ENCODE measurements at places on chromosomes 12 and 14.

- no peak for DNase-seq
Observed at GRCh38 chr12:89710873-89711750, 2.5 kb upstream of the ATP2B1 start.

DNA sequence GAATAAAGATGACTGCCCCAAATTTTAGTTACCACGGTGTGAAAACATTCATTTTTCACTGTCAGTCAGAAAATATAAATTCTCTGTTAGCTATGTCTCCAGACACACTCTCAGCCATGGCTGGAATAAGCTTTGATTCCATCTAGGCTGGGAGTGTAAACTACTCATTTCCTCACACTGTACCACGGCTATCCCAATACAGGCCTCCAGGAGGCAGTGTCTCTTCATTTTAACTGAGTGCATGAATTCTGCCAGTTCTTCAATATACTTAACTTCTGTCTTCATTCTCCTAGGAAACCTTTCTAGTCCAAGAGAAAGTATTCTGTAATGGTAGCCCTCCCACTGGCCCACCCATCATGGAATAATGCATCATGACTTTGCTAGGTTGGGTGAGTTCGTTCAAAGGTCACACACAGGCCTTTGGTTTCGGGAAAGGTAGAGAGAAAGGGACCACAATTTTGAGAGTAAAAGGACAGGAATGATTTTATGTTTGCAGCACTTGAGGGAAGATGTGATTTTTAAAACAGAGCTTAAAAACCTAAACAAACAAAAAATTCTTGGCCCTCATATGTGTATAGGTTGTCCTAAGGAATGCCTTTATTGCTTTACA is 381.1 kb downstream of the SEC23A start:
- DNase-seq = no peak

DNA sequence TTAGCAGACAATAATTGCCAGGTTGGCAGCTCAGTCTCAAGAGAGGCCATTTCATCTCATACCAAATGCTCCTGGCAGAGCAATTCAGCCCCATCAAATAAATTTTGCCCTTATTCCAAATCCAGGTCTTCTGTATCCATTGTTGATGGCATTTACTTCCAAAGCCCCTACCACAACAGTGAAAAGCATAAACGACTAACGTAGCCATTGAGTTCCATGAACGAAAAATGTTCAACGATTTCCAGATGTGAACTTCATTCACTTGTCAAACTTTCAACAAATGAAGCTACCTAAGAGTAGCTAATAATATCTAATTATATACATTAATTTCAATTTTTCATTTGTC is 3.0 kb upstream of the GCN1 start:
- no peak for DNase-seq

DNA sequence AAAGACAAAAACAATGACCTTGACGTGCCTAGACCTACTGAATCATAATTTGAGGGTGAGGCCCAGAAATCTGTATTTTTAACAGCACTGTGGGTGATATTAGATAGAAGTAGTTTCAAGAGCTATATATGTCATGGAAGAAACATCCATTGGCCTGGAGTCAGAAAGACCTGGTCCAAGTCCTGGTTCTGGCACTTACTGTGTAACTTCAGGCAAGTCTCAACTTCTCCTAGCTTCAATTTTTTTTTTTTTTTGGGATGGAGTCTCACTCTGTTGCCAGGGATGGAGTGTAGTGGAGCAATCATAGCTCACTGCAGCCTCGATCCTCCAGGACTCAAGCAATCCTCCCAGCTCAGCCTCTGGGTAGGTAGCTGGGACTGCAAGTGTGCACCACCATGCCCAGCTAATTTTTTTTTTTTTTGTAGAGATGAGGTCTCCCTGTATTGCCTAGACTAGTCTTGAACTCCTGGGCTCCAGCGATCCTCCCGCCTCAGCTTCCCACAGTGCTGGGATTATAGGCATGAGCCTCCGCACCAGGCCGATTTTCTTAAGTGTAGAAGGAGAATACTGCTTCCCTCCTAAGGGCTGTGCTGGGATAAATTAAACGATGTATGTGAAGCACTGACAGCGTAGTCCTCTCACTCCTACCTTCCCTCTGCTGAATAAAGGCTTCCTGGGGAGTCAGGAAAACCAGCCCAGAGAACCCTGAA is 14.3 kb upstream of the GPX2 start:
- no peak for DNase-seq

- DNase-seq = no peak
Observed at GRCh38 chr12:3999904-4000303, 126.7 kb upstream of the PARP11 start.

GRCh38 chr14:60658909-60659585 is 9.8 kb upstream of the SIX1 start:
- no peak for DNase-seq

DNA sequence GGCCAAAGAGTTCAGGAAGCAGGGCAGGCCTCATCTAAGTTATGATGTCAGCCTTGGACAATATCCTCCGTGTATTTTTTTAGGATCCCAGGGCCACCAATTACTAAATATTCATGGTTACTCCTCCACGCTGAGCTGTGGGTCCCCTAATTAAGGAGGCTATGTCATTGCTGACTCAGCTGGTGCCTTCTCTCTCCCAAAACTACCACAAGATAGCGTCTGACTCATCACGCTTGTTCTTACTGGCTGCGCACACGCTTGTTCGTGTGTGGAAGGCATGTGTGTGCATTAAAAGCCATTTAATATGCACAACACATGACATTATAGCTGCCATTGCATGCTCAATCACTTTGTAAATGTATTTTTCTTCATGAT is 78.3 kb downstream of the GSC start:
- DNase-seq = no peak

GRCh38 chr14:27727251-27727770 is 1039.3 kb upstream of the FOXG1 start:
- no peak for DNase-seq

DNA sequence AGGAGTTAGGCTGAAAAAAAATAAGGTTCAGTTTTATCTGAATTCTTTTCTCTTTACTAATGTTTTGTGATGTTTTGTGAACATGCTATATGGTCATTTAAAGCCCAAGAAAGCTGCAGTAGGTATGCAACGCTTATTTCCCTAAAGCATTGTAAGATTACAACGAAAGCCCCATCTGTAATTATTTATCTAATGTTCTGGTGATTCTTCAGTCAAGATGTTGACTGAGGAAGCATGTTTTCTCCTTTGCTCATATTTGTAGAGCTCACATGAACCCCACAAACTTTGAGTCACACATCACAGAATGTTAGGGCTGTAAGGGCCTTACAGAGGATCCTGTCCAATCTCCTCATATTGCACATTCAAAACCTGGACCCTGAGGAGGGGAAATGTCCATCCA is 3.2 kb upstream of the TUBA1C start:
- no peak for DNase-seq

GRCh38 chr14:32808644-32809043 is 130.0 kb upstream of the NPAS3 start:
- DNase-seq = no peak

DNA sequence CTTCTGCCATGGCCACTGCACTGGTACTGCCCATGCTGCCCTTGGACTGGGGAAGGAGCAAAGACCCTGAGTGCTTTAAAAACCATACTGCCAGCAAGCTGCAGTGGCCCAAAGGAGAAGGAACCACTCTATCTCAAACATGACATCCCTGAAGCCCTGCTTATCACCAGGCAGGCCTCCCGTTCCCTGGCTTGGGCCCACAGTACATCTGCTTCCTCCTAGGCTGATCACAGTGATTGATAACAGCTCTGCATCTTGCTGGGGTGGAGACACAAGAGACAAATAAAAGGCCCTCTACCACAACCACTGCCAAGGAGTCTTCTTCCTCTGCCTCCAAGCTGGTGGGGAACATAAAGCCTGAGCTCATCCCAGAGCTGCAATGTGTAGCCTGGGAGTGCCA is 567.5 kb downstream of the TRHDE start:
- DNase-seq = no peak

DNA sequence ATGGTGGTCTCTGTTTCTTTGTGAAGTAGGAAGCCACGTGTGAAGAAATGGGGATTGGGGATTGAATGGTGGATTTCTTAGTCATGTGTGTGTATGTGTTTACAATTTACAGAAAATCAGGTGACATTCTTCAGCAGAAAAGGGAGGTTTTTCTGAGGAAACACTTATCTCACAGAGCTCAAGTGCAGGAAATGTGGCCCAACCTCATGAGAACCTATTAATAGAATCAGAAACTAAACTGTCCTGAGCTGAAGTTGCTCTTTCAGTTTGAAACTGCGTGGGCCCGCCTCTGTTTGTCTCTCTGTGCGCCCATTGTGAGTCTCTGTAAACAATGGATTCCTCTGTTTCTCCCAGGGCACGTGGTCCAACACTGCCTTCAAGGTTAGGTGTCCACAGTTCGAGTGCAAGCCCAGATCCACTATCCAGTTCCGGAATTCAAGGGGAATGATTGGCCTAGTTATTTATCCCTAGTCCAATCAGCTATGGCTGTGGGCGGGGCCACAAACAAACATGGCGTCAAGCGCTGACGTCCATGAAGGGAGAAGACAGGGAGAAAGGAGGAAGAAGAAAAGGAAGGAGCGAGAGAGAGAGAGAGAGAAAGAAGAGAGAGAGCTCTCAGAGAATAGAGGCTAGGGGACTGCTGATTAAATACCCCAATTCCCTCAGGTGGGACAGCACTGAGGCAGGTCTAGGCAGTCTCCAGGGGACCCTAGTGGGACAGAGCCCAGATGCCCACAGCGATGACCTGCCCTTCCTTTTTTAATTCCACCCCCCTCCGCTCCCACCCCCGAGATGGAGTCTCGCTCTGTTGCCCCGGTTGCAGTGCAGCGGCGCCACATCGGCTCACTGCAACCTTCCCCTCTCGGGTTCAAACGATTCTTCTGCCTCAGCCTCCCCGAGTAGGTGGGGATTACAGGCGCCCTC is 31.4 kb upstream of the C12orf76 start:
- DNase-seq = no peak

DNA sequence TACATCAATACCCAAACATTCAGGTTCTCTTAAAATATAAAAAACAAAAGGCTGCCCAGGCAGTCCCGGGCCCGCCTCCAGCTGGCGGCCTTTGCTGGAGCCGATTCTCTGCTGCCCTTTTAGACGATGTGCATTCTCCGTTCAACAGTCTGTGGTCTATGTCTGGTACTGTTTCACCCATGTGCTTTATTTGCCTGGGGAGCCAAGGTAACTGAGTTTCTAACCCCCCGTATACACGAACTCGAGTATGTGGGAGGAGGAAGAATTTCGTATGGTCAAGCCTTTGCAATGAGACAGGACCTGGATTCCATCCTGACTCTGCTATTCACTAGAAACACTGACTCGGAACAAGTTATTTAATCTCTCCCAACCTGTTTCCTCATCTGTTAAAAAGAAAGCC is 54.1 kb upstream of the GPR68 start:
- DNase-seq = no peak

GRCh38 chr14:68501614-68502052 is 291.2 kb downstream of the ZFP36L1 start:
- no peak for DNase-seq

- no peak for DNase-seq
Observed at GRCh38 chr12:47004634-47005033, 74.8 kb upstream of the PCED1B start.

DNA sequence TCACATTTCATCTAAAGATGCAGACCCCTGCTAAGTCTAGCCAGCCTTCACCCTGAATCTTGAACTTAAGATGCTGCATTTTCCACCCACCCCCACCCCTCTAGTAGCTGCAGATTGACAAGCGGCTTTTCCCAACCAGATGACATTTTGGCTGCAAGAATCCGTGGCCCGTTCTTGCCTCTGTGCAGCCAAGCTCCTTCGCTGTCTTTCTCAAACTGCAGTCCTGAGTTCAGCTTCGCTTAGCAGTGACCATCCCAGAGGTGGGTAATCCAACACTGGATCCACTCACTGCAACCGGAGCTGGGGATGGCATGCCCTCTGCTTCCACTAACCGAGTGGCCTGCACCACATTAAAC is 765 bp upstream of the NFYB start:
- DNase-seq = no peak

GRCh38 chr12:6241495-6241894 is 41.3 kb downstream of the CD9 start:
- DNase-seq = no peak

DNA sequence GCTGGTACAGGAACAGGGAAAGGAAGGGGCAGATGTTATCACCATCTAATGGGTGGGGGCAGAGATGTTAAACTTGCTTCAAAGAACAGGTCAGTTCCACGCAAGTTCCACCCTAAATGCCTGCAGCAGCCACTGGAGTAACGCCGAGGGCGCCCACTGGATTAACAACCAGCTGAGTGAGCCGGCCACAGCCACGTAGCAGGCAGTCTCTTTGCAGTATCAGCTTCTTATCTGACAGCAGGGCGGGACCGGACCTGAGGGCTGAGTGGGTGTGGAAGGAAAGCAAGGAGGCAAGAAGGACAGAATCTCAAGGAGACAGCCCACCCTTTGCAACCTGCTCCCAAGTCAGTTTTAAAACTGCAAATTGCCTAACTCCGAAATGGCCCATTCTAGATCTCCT is 38.4 kb upstream of the FOXN3 start:
- DNase-seq = no peak

DNA sequence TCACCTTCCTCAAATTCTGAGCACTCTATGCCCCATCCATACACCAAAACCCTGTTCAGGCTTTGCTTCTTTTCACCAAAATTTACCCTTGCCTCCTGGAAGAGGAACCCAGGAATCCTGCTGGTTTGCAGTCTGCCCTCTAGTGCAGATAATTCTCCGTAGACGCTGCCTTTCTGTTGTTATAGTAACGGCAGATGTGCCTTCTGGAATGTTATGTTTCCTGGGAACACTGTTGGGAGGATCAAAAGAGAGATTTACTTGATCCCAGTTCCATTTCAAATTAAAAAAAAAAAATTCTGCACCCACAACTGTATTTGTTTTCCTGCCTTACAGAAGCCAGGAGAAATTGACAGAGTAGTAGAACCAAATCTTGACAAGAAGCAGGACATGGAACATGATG is 104.2 kb upstream of the RMST start:
- no peak for DNase-seq

DNA sequence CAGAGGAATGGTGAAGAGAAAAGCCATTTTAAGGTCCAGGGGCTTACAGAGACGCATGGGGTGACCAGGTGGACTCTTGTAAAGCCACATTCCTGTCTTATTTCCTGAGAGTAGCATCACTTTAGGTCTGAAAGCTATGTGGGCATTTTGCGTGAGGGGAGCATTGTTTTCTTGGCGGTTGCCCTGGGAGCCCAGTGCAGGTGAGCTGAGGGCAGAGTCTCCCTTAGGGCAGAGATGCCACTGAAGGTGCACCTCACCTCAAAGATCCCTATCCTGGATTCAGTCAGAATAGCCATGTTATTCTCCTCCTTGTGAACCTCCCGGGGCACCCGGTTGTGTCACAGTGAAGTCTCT is 12.4 kb downstream of the GLRX5 start:
- no peak for DNase-seq

DNA sequence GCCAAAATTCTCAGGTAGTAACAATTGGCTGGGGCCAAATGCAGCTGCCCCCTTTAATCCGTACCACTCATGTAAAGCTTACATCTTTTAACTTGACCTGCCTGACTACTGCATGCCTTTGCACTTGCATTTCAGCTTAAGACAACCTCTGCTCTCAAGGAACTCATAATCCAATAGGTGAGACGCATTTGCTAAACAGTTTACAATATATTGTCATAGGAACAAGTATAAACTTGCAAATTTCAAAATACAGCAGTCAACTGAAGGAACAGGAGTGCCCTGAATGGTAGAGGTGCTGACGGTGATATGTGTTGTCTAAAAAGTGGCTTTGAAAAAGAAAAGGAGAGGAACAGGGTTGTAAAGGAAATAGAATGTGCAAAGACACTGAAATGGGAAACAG is 3.6 kb upstream of the BRMS1L start:
- DNase-seq = no peak

Data from amniotic stem cell (primary cell).